ENCODE measurements at places on chromosomes 2 and 18. TPM values are rescaled to one million over a fixed set of nuclear protein-coding genes. Genes with fewer than 3 reads are reported as not detected.

GPR35 gene
- 1.1 TPM for polyA plus RNA-seq

DNA sequence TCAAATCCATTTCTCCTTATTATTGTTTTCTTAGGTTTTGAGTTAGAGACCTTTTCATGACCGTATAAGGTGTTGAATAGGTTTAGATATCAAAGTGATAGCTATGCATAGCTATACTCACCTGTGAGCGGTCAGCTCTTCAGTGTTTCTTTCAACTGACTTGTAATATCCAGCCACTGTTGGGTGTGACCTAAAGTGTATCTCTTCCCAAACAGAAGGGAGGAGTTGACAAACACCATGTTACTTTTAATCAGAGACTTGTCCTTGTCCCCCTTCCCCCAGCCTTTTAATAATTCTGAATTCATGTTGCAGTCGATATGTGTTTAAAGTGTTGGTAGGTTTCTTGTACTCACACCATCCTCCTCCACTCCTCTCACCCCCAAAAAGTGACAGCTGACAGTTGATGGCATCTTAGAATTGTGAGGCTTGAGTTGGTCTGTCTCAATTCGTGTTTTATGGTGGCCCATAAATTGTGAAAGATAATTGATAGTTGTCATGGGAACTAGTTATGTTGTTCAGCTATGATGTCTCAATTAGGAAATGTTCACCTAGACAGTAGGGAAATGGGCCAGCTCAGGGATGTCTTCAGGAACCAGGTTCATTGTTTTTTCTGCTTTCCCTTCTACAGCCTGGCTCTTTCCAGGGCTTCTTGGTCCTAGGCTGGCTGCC, 12.0 kb downstream of the NEDD4L start:
- DNase-seq: no peak

DNA sequence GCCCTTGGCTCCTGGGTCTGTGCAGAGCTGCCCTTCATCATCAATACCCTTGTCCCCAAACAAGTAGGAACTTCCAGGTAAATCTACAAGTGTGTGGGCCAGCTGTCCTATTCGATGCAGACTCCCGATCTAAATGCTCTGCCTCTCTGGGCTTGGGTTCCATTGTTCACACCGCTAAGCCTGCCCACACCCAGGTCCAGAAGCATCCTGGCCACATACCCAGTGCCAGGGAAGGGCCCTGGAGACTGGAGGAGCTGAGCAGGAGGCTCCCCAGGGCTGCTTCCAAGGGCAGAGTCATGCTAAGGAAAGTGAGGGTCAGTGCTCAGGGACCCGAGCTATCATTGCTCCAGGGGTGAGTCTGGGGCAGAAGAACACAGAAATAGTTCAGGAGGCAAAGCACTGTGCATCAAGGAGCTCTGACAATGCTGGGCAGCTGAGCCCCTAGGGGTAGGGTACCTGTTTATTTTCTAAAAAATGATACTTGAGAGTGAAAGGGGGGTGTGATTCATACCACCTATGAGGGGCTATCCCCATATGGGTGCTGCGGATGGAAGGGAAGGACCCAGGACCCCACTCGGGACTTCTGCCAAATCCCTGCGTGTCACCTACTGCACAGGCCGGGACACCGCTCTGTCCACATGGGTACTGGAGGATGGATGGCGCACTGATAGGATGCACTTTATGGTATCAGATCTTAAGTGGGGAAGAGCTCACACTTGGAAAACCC, 25.8 kb upstream of the TWIST2 start:
- no peak for DNase-seq

GRCh38 chr2:239295377-239296019, 105.3 kb downstream of the HDAC4 start:
- no peak for DNase-seq

DNA sequence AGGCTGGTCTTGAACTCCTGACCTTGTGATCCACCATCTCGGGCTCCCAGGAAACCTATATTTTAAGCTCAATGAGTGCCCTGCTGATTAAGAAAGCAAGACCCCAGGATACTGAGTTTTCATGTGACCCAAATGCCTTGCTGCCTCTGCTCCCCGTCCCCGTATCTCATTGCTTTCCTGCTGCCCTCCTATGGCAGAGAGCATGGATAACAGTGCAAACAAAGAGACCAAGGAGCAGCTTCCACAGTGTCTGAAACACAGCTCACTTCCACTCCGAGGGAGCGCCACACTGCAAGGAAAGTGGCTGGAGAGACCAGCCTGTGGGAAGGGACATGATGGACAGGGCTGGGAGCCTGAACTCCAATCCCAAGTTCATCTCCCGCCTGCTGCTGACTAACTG, 246.8 kb downstream of the TMEM182 start:
- DNase-seq: no peak

FOXI3 gene
- polyA plus RNA-seq: 0.14 TPM

GRCh38 chr2:238689331-238689730, 158.6 kb upstream of the TWIST2 start:
- DNase-seq: no peak

CNGA3 gene
- polyA plus RNA-seq: not detected

DNA sequence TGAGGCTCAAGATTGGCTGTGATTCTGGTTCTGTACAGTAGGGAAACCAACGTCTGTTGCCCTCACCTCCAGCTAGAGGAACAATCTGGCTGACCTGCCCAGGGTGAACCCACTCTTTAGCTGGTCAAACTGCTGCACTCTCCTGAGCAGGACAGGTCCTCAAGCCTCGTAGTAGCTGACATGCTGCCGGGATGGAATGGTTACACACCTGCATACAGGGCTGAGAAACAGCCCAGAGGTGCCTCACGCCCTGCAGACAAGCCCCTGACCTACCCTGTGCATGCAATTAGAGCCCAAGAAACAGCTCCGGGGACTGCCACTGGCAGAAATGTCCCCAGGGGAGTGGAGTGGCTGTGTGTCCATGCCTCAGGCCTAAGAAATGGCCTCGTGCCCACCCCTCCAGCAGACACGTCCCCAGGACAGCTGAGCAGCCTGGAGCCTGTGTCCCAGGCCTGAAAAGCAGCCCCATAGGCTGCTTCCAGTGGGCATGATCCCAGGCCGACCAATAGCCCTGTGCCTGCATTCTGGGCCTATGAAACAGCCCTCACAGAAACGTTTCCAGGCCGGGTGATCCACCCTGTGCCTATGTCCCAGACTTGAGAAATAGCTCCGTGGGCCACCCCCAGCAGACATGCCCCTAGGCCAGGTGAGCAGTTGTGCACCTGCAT, 25.4 kb downstream of the BOLL start:
- DNase-seq: no peak

C2orf92 gene
- polyA plus RNA-seq: 26.6 TPM

GRCh38 chr2:11745613-11746375, 638 bp upstream of the LPIN1 start:
- no peak for DNase-seq

DNA sequence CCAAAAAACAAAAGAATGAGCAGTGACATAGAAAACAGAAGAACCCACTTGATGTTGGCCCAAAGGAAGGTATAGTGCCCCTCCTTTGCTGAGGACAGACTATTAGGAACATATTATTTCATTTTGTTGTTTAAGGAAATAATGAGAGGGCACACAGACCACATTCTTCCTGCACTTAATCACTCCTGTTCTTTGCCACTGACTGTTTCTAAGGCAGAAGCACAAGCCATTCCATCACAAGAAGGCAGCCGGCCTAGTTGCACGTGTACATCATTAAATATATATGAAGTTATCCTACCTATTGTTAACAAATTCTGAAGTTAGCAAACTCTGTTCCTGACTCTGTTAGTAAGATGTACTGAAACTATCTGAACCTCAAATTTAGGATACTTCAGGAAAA, 110.0 kb downstream of the LNPK start:
- no peak for DNase-seq

DNA sequence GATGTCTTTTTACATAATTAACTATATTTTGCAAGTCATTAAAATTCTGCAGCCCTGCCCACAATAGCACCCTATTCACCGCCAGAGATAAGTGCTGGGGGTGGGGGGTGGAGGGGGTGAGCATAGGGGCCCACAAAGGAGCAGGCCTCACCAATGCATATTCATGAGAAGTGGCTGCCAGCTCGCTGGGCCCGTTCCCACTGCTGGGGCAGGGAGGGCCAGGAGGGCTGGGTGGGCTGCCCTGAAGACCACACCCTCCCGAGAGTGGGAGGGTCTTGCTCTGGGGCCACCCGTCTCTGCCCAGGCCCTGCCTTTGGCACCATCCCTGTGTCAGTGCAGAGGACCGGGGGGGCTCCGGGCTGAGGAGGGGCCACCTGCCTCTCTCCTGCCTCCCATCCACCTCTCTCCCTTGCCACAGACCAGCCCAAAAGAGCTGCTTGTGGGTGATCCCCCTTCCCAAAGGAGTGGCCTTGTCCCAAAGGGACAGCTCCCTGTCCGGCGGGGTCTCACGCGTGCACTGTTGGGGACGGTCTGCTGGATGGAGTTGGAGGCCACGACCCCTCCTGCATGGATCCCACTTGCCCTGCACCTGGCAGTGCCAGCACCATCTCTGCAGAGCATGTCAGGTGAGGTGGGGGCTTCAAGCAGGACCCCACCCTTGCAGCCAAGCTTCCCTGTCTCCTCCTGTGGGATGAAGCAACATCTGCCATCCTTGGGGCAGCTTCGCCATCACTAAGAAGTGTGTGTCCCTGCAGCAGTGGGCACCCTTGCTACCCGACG, 138.8 kb upstream of the GPC1 start:
- no peak for DNase-seq

DNA sequence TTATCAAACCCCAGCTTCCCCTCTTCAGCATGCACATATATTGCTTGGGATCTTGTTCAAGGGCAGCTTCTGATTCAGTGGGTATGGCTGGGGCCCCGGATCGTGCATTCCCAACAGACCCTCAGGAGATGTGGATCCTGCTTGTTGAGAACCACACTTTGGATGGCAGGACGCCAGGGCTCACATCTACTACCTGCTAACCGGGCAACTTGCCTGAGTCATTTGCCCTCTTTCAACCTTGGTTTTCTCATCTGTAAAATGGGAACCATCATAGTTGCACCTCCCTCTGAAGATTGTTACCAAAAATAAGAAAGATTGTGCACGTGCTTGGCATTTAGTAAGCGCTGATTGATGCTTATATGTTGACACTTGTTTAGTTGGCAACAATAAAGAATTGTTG, 154.6 kb downstream of the ACKR3 start:
- DNase-seq: no peak

GRCh38 chr2:231924889-231925275, 1.3 kb downstream of the NPPC start:
- DNase-seq: no peak

CYB5A gene
- polyA plus RNA-seq: 45.4 TPM

CFC1 gene
- 0.18 TPM for polyA plus RNA-seq

GRCh38 chr2:30194421-30194820, 36.9 kb upstream of the LBH start:
- no peak for DNase-seq

STAT4 gene
- 9.2 TPM for polyA plus RNA-seq

DNA sequence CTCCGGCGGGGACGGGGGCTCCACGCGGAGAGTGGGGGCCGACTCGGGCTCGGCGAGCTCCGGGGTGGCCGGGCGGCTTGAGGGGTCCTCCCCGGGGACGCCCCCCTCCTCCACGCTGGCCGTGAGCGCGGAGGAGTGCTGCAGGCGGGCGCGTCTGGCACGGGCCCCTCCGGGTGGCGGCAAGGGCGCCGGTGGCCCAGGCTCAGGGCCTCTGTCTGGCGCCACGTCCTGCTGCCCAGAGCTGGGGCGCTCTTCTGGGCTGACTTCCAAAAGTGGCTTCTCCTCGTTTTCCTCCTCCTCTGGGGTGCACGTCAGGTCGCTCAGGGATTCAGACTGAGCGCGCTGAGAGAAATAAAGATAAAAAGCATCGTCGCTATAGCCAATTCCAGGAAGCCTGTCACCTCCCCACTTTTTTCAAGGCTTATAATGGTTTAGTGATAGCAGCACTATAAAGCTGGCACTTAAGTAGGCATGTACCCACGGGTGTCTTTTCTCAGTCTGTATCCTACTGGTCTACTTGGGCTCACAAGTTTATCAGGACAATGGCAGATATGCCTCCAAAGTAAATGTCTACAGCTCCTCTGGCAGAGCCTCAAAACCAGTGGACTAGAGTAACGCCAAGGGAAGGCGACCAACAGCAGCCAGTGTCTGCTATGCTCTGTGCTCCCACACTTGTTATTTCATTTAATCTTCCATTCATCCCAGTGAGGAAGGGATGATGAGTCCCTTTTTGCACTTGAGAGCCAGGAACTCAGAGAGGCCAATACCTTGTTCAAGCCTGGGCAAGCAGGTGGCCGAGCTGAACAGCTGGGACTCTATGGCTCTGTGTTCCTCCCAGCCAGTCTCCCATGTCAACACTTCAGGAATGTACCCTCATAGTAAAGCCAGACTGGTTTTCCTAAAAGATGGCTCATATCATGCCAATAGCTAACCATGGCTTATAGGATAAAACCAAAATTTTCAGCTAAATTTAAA, 92.6 kb upstream of the MGAT4A start:
- no peak for DNase-seq

GRCh38 chr2:69571189-69571588, 72.3 kb downstream of the AAK1 start:
- no peak for DNase-seq

DNA sequence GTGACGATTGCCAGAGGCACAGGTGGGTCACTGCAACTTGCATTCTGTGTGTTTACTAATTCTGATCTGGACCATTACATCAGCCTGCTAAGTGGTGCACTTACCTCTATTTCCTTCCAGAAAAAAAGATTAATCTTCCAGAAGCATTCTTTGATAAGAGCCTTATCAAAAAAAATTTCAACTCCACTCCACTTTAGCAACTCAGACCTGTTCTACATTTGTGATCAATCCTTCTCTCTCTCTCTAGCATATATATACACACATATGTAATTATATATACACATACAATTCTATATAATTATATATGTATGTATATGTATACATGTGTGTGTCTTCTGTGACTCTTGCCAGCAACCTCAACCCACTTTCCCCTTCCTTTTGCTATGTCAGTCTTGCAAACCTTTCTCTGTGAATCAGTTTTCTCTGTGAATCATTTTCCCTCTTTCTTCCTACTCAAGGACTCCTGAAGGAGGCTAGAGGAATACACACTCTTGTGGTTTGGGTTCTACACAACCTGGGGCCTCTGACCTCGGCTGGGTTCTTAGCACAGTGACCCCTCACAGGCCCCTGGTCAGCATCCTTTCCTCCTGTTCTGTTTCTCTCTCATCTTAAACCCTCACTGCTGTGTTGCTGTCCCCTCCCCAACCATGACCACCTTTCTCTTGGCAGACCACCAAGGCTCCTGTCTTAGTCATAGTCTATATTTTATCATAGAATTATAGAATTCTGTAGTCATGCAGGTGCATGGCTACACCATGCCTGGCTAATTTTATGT, 130.4 kb upstream of the PELI1 start:
- DNase-seq: no peak

DNA sequence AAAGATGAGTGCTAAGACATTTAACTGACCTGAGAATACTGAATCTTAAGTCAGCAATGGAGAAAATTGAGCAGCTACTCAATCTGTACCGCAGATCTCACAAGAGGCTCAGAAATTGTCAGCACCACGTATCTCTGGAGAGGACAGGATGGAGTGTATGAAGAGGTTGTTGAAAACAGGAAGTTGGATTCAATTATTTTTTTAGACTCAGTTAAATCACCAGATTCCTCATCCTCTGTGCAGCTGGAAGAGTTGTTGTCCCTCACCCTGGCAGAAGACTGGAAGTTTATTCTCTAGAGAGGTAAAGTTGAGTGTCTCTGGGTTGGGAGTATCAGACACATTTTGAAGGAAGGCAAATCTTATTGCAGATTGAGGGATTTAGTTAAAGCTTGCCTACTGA, 114.9 kb upstream of the NT5C1B start:
- DNase-seq: no peak

Measured in left renal pelvis (tissue), 4 donors.